Karpas-422 (cell line): ENCODE measurements at places on chromosomes 6 and 20.

DNA sequence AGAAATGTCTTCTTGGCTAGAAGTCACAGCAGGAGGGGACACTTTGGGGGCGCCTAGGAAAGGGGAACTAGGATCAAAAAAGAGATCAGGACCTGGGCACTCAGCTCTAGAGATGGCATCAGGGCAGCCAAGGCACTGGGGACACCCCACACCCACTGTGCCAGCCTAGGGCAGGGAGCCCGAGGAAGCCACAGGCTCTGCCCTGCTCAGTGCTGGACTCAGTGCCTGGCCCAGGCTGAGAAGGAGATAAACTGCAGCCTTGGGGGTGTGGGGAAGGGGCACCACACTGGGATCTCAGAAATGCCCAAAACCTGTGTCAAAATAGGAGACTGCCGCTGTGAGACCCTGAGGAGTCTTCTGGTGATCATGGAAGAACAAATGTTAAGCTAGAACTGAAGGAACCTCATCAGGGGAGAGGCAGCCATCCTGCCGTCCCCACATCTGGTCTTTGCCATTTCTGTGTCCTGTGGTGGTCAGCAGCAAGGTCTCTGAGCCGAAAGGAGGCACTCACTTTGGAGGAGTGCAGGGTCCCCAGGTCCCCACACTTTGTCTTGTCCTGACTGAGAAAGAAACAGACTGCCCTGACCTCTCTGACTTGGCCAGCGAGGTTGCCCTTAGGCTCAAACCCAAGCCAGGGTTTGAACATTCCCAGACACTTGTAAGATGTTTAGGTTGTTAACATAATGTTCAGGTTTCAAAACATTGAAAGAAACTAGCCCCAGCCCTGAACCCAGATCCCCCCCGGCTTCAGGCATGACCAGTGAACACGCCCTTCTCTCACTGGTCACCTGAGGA is 2.3 kb downstream of the ARFRP1 start:
- DNase-seq: no peak

DNA sequence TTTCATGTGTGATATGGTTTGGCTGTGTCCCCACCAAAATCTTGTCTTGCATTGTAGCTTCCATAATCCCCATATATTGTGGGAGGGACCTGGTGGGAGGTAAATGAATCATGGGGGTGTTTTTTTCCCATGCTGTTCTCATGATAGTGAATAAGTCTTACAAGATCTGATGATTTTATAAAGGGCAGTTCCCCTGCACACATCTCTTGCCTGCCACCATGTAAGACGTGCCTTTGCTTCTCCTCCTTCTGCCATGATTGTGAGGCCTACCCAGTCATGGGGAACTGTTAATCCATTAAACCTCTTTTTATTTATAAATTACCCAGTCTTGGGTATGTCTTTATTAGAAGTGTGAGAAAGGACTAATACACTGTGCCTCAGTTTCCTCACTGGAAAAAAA is 4.2 kb upstream of the IL22RA2 start:
- no peak for DNase-seq

GRCh38 chr6:54991761-54992330 is 145.3 kb downstream of the FAM83B start:
- DNase-seq: no peak

- no peak for DNase-seq
Observed at GRCh38 chr6:48378884-48379407, 267.9 kb upstream of the PTCHD4 start.

DNA sequence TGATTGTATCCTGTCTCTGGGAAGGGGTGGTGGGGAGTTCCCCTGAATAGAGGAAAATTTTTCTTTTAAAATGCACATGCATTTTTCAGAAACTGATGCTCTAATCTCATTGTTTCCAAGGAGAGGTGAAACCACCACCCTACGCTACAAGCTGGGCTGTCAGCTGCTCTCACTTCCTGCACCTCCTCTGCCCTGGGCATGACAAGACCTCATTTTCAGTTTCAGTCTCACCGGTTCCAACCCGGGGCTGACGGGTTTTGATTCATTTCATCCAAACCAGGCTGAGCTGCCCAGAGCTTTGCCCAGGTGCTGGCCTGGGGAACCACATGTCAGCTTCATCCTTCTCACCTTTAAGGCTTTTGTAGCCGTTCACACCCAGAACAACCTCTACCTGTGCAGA is 99.7 kb downstream of the EYA2 start:
- peak; percentile 48 for DNase-seq

DNA sequence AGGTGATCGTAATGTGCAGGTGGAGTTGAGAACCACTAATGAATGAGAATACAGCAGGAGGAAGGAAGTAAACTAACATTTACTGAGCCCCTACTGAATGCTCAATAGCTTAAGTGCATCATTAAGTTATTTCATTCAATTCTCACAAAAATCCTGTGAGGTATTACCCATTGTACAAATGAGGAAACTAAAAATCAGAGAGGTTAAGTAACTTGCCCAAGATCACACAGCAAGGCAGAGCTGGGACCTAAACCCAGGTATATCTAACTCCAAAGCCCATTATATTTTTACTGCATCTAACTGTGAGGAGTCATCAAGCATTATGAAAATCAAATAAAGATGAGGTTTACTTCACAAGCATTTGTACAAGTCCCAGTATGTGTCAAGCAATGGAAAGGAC is 35.3 kb downstream of the CPNE5 start:
- no peak for DNase-seq

- no peak for DNase-seq
Observed at GRCh38 chr6:44339301-44339700, 3.1 kb upstream of the SPATS1 start.

DNA sequence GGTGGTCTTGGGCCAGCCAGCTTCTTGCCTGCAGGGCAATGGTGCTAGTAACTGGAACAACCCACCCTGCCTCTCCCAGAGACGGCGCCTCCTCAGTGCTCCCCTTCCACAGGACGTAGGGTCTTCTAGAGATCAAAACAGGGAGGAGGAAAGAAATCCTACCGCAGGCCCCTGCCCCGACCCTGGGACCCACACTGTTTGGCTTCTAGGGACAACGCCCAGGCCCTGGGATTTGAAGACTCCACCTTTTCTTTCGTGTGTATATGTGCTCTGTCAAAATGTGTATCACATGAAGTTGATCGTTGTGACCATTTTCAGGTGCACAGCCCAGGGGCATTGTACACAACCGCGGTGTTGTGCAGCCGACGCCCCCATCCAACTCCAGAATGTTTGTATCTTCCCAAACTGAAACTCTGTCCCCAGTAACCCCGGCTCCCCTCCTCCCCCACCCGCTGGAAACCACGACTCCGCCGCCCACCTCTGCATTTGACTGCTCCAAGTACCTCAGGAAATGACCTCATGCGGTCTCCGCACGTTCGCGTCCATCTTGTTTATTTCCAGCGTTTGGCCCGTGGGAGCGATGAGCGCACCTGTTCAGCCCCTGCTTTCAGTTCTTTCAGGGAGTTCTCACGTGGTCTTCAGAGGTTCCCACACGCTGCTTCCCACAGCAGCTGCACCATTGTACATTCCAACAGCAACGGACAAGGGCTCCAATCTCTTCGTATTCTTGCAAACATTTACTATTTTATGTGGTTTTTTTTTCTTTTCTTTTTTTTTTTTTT is 3.4 kb upstream of the BHLHE23 start:
- DNase-seq: peak; percentile 60

GRCh38 chr6:156410649-156411048 is 366.5 kb upstream of the ARID1B start:
- peak; percentile 45 for DNase-seq

DNA sequence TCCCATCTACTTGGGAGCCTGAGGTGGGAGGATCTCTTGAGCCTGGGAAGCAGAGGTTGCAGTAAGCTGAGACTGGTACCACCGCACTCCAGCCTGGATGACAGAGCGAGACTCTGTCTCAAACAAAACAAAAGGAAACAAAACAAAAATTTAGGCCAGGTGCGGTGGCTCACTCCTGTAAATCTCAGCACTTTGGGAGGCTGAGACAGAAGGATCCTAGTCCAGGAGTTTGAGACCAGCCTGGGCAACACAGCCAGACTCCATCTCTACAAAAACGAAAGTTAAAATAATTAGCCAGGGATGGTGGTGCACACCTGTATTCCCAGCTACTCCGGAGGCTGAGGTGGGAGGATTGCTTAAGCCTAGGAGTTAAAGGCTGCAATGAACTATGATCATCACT is 183.2 kb upstream of the ZNF217 start:
- DNase-seq: no peak

- DNase-seq: no peak
Observed at GRCh38 chr20:19973961-19974629, 43.1 kb upstream of the NAA20 start.

GRCh38 chr6:69817358-69817757 is 20.5 kb upstream of the LMBRD1 start:
- no peak for DNase-seq

- no peak for DNase-seq
Observed at GRCh38 chr6:36717871-36718540, 20.4 kb downstream of the RAB44 start.

GRCh38 chr20:48875914-48876240 is 45.6 kb upstream of the ARFGEF2 start:
- DNase-seq: peak; percentile 53

- DNase-seq: no peak
Observed at GRCh38 chr20:46025376-46025783, 3.6 kb upstream of the SLC12A5 start.

GRCh38 chr6:164554700-164555476 is 754.5 kb downstream of the C6orf118 start:
- no peak for DNase-seq

- DNase-seq: no peak
Observed at GRCh38 chr20:40506537-40506939, 182.5 kb downstream of the MAFB start.

GRCh38 chr6:86937219-86938079 is at the start of gene HTR1E:
Gene HTR1E (plus strand): TSS chr6:86937528. CDS start chr6:87015335, 77,807 bp downstream.
- peak; percentile 69 for DNase-seq

DNA sequence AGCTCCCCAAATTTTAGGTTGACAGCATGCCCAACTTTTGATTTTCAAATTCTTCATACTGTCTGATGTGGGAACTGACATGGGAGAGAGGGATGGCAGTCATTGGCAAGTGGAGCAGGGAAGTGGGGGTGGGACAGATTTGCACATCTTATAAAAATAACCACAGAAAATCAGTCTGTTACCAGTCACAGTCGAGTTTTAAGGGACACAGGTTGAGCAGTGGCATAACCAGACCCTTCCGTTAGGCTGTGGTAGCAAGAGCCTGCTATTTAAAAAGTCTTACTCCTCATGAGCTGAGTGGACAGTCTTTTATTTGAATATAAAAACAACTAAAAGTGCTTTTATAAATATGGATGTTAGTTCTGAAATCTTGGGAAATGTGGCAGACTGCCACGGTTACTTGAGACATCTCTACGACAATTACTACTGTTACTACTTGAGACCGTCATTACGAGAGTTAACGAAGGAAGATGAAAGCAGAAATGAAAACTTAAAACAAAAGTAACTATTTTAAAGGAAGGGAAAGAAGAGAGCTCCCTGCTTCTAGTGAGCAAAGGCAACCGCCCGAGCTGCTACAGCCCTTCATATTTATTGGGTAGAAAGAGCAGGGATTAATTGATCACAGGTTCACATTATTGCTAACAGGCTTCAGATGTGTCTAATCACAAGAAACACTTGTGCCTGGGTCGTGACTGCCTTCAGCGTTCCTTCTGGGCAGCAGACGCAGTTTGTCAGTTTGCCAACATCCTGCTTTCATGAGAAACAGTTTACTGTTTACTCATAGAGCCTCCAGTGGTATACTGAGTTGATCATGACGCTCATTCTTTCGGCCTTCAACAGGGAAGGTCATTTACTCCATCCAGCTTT is 71.3 kb downstream of the EFHC1 start:
- DNase-seq: no peak

- no peak for DNase-seq
Observed at GRCh38 chr20:51871943-51872342, 69.6 kb upstream of the SALL4 start.

DNA sequence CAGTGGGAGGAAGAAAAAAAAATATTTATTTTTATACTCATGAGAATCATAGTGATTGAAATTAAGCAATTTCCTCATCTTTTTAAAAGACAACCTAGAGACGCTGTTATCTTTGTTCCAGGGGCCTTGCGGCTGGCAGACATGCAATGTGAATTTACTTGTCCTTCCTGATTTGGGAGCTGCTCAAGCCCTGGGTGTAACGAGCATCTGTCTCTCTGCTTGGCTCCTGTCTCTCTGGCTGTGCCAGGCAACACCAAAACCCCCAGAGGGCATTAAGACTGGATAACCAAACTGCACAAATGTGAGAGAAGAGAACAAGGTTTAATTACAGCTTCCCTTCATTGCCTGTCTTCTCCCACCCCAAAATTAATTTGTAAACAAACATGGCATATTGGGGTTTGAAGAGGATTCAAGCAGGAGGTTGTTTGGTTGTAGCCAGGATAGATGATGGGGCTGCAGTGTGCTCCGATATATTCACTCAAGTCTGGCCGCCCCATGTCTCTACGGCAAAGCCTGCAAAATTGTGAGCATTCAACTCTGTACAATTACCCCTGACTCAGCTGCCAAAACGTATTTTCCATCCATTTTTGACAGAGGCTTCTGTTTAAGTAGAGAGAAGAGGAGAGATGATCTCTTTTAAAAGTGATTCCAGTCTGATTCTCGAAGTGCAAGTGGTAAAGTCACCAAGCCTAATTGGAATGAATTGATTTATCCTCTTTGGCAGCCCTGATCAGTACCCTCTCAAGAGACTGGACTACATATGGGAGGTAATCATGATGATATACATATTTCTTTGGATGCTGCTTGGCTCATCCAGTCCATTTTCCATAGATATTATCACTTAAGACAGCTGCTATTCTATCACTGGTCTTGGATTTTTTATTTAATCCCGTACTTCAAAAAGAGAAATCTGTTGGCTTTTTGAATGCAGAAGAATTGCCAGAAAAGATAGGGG is 170.2 kb downstream of the SLC24A3 start:
- DNase-seq: no peak

GRCh38 chr6:75244063-75244584 is 523 bp upstream of the COX7A2 start:
- no peak for DNase-seq

GRCh38 chr6:100613656-100614055 is 148.9 kb upstream of the SIM1 start:
- DNase-seq: no peak
